ENCODE measurements at places on chromosomes 5 and 9.

DNA sequence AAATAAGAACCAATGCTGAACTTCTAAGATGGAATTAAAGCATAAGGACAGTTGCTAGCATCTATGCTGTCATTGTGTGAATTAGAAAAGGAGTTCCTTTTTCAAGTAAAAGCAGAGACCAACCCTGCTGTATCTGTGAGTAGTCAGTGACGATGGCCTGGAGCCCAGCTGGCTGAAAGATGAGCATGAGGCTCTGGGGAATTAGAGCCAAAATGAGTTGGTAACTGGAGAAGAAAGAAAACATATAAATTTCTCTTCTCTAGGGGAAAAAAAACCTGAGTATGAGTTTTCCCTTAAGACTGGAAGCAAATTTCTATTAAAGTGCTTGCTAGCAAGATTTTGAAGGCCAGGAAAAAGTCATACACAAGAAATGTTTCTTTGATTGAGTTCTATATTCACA, 1.6 kb upstream of the SPZ1 start:
- DNase-seq = no peak

- DNase-seq = no peak
Measured at GRCh38 chr9:7137040-7137439, 379.3 kb downstream of the KDM4C start.

GRCh38 chr5:26121338-26121737, 917.0 kb downstream of the CDH9 start:
- no peak for DNase-seq

DNA sequence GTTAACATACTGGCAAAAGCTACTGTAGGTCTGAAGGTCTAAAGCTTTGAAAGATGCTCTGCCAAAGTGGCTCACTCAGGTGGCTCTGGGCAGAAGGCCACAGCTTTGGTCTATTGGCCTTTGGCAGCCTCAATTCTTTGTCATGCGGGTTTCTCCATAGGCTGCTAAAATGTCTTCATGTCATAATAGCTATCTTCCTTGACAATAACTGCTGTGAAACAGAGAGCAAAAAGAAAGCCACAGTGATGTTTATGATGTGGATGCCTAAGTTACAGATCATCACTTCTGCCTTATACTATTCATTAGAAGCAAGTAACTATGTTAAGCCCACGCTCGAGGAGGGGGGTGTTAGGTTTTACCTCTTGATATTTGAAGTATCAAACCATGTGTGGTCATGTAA, 906.1 kb upstream of the CDH9 start:
- no peak for DNase-seq

- peak; percentile 80 for DNase-seq
Measured at GRCh38 chr5:61658592-61659008, 326.5 kb downstream of the ZSWIM6 start.

DNA sequence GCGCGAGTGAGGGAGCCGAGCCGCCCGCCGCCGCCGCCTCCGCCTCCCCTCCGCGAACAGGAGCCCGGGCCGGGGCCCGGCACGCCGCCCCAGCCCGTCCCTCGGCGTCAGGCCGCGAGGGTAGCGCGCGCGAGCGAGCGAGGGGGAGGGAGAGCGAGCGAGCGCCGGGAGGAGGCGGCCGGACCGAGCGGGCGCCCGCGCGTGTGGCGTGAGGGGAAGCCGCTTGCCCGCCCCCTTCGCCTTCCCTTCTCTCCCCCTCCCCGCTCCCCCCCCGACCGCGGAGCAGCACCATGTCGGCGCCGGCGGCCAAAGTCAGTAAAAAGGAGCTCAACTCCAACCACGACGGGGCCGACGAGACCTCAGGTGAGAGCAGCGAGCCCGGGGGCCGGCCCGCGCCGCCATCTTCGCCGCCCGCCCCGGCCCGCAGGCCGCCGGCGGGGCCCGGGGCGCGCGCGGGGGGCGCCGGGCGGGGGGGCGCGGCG, 312 bp downstream of the SET start:
- DNase-seq = no peak

GRCh38 chr5:35773967-35774366, 82.7 kb upstream of the IL7R start:
- DNase-seq = no peak

- no peak for DNase-seq
Measured at GRCh38 chr9:80163889-80164288, 592.1 kb downstream of the TLE4 start.

DNA sequence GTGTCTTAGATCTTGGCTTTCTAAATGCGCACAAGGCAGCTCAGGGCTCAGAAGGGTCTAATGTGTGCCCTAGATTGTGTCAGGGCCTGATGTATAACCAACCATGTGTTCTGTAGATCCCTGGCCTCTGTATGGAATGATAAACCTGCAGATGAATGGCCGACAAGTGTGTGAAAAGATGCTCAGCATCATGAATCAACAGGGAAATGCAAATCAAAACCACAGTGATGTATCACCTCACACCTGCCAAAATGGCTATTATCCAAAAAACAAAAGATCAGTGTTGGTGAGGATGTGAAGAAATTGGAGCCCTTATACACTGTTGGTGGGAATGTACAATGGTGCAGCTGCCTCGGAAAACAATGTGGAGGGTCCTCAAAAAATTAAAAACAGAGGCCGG, 489.8 kb downstream of the SEMA5A start:
- DNase-seq = no peak

DNA sequence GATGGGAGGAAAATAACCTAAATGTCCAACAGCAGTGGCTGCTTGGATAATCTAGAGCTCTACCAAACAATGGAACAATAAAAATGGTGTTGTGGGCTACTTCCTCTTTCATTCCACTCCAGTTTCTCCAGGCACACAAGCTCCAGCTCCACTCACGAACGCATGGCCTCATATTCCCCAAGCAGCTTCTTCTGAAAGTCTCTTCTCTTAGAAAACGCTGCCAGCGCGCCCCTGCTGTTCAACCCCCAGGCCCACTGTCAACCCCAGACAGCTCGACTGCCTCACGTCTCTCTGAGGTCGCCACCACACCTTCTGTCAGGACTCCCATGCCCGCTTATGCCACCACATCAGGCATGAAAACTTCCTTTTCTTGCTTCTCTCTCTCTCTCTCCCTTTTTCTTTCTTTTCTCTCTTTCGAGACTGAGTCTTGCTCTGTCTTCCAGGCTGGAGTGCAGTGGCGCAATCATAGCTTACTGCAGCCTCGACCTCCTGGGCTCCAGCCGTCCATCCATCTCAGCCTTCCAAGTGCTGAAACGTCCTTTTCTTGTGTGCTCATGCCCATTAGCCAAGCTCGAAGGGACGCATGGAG, 16.2 kb downstream of the OR2V2 start:
- no peak for DNase-seq

DNA sequence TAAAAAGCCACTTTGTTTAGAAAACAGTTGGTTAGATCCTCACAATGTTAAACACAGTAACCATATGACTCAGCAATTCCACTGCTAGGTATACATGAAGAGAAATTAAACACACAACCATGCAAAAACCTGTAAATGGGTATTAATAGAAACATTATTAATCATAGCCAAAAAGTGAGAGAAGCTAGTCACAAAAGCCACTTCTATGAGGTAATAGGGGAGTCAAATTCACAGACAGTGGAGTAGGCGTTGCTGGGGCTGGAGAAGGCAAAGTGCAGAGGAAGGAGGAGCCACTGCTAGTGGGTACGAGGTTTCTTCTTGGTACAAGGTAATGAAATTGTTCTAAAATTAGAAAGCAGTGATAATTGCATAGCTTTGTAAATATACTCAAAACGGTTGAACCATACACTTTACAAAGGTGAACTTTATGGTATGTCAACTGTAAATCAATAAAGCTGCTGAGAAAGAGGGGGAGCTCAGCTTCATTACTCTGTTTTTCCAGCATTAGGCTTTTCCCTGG, 364.4 kb downstream of the GADD45G start:
- peak; percentile 87 for DNase-seq

Measured in small intestine (tissue), 16 donors.